ENCODE measurements at places on chromosomes 6 and 20. TPM values are rescaled to one million over a fixed set of nuclear protein-coding genes. Genes with fewer than 3 reads are reported as not detected.

Gene DSE
- 28.6 TPM for total RNA-seq

Gene SLC17A3
- not detected for total RNA-seq

Gene VSTM2L
- total RNA-seq = 2.8 TPM

GRCh38 chr6:159483259-159483658, 209.8 kb downstream of the SOD2 start:
- no peak for DNase-seq

DNA sequence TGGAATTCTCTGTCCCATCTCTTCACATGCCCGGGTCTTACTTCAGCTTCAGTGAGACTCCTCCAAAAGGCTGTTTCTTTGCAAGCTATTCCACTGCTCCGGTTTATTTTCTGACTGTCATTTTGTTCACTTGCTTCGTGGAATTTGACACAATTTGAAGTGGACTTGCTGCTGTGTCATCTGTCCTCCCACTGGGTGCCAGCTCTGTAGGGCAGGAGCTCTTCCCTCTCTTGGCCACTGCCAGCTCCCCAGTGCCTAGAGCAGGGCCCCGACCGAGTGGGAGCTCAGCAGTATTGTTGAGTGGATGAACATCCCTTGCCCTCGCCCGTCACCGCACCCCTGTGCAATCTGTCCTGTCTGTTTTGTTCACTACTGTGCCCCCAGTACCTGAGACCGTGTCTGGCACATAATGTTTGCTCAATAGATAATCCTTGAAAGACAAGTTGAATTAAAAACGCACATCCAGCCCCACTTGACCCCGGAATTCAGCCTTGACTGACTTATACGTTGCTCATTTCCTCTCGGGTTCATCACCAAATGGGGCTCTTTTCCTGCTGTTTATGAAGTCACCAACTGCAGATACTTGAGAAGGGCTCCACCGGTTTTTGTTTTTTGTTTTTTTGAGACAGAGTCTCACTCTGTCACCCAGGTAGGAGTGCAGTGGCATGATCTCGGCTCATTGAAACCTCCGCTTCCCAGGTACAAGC, 170.3 kb upstream of the KCNG1 start:
- no peak for DNase-seq

DNA sequence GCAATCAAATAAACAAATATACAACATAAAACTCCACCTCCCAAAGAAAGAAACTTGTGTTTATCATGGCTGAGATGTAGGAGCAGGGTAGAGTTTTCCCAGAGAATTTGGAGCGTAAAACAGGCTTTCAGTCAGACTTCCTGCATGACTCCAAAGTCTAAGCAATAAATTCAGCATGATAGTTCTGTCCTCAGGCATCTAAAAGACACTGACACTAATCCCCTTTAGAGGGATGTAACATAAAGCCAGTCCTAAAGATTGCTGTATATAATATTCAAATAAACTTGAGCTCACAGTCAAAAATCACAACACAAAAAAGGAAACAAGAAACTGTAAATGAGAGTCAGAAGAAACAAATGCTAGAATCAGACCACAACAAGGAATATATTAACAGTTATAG, 234.4 kb downstream of the CENPW start:
- DNase-seq = no peak

DNA sequence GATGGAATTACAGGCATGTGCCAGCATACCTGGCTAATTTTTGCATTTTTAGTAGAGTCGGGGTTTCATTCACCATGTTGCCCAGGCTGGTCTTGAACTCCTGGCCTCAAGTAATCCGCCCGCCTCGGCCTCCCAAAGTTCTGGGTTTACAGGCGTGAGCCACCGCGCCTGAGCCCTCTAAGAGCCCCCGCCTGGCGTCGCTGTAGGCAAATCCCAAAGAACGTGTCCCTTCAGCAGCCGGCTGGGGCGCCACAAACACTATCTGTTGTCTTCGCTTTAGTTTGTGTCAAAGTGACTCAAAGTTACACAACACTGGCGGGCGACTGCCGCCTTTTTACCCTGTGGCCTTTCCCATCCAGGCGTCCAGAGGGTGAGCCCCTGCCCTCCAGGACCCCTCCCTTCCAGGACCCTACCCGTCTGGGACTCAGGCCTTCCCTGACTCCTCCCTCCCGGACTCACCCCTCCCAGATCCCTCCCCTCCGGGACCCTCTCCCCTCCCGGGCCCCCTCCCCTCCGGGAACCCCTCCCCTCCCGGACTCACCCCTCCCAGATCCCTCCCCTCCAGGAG, 940 bp upstream of the ADRM1 start:
- peak; percentile 97 for DNase-seq

DNA sequence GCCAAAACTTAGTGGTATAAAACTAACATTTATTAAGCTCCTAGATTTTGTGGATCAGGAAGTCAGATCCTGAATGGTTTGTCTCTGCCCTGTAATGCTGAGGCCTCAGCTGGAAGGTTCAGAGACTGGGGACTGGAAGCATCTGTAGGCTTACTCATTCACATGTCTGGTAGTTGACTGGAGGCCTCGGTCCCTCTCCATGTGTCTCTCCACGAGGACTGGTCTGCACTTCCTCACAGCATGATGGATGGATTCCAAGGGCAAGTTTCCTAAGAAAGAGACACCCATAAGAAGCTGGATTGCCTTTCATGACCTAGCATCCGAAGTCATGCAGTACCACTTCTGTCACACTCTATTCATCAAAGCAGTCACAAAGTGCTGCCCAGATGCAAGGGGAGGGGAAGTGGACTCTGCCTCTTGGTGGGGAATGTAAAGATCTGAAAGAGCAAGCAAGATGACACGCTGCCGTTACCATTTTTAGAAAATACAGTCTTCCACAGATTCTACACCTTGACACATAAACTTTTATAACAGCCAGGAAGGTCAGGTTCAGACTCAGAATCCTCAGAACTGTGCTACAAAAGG, 17.2 kb upstream of the MDGA1 start:
- DNase-seq = no peak

Measured in Calu3 (cell line).